ENCODE measurements at places on chromosomes 6 and 20. TPM values are rescaled to one million over a fixed set of nuclear protein-coding genes. Genes with fewer than 3 reads are reported as not detected.

- peaks cover 48% of the 10 kb centered on the region for H3K4me1 ChIP-seq
- H3K4me3 ChIP-seq: no peak overlapping the region
- no peak for DNase-seq
- no peaks in the 10 kb centered on the region for H3K27me3 ChIP-seq
- no peak overlapping the region for H3K27ac ChIP-seq
- H3K36me3 ChIP-seq: no peaks in the 10 kb centered on the region
These were observed 126.4 kb downstream of the LY86 start for GRCh38 chr6:6714953-6715352.

GRCh38 chr6:26157251-26158075 lies 70.2 kb downstream of the HFE start:
- no peaks in the 10 kb centered on the region for H3K27me3 ChIP-seq
- H3K4me3 ChIP-seq: peak overlapping the region; percentile 72
- H3K4me1 ChIP-seq: peaks cover 7% of the 10 kb centered on the region
- H3K36me3 ChIP-seq: no peaks in the 10 kb centered on the region

DNA sequence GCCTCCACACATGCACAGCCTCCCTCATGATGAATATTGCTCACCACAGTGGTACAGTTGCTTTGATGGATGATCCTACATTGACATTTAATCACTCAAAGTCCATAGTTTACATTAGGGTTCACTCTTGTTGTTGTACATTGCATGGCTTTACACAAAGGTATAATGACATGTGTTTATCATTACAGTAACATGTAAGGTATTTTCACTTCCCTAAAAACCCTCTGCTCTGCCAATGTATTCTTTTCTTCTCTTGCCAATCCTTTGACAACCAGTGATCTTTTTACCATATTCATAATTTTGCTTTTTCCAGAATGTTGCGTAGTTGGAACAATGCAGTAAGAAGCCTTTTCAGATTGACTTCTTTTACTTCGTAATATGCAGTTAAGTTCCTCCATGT lies 166.6 kb upstream of the KHDRBS2 start:
- H3K27me3 ChIP-seq: no peaks in the 10 kb centered on the region
- H3K27ac ChIP-seq: no peak overlapping the region
- no peak overlapping the region for H3K4me3 ChIP-seq
- DNase-seq: no peak
- no peaks in the 10 kb centered on the region for H3K4me1 ChIP-seq

- peak; percentile 67 for DNase-seq
- H3K27me3 ChIP-seq: no peaks in the 10 kb centered on the region
- H3K36me3 ChIP-seq: no peaks in the 10 kb centered on the region
- H3K4me3 ChIP-seq: no peak overlapping the region
- H3K4me1 ChIP-seq: no peaks in the 10 kb centered on the region
- H3K27ac ChIP-seq: no peak overlapping the region
These were observed 223.7 kb downstream of the GMDS start for GRCh38 chr6:2021713-2022125.

GRCh38 chr6:28081486-28081751 lies 1.1 kb downstream of the ZNF165 start:
- no peaks in the 10 kb centered on the region for H3K4me1 ChIP-seq
- no peaks in the 10 kb centered on the region for H3K27me3 ChIP-seq
- H3K27ac ChIP-seq: peak overlapping the region; percentile 73
- no peaks in the 10 kb centered on the region for H3K36me3 ChIP-seq

DNA sequence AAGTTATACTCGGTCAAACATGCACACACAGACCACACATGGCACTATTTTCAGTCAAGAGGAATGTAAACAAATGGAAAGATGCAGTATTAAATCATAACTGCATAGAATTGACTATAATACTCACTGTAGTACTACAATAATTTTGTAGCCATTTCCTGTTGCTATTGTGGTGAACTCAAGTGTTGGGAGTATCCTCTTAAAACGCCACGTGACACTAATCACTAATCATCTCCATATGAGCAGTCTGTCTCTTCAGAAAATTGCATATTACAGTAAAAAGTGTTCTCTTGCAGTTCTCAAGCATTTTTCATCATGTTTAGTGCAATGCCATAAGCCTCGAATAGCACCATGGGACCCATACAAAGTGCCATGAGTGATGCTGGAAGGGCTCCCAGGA lies 258.7 kb upstream of the ID4 start:
- no peak overlapping the region for H3K4me3 ChIP-seq
- H3K27me3 ChIP-seq: no peaks in the 10 kb centered on the region
- no peak for DNase-seq
- no peaks in the 10 kb centered on the region for H3K36me3 ChIP-seq

Gene MEI4
- total RNA-seq: 0.25 TPM

Gene SDCBP2
- total RNA-seq: 2.3 TPM

DNA sequence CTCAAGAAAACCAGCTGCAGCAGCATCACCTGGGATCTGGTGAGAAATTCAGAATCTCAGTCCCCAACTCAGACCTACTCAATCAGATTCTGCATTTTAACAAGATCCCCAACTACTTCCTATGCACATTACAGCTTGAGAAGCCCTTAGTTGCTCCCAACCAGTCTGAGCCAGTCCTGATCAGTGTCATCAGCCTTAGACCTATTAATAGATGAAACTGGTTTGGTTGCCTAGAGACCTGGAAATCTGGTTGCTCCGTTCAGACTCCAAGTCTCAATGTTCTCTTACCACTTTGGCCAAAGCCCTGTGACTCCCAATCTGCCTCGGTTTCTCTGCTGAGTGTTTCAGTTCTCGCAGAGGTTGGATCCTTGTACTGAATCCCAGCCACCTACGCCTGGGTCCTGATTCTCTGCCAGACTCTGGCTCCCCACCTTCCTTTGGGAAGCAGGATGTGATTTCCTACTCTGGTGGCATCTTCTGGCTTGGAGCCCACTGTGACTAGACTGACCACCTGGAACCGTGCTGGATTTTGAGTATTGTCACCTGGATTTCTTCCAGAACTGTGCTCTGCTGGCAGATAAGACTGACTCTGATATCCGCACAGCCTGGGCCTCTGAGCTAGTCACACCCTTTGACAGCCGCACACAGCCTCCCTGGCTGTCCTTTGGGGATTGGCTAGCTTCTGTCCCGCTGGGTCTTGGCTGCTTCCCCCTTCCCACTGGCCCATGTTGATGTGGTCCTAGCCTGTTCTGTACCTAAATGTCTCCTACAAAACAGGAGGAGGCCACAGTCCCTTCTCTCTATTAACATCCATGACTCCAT lies 20.3 kb upstream of the ATXN1 start:
- H3K4me3 ChIP-seq: no peak overlapping the region
- no peaks in the 10 kb centered on the region for H3K36me3 ChIP-seq
- no peaks in the 10 kb centered on the region for H3K4me1 ChIP-seq
- H3K27ac ChIP-seq: peak overlapping the region; percentile 79

DNA sequence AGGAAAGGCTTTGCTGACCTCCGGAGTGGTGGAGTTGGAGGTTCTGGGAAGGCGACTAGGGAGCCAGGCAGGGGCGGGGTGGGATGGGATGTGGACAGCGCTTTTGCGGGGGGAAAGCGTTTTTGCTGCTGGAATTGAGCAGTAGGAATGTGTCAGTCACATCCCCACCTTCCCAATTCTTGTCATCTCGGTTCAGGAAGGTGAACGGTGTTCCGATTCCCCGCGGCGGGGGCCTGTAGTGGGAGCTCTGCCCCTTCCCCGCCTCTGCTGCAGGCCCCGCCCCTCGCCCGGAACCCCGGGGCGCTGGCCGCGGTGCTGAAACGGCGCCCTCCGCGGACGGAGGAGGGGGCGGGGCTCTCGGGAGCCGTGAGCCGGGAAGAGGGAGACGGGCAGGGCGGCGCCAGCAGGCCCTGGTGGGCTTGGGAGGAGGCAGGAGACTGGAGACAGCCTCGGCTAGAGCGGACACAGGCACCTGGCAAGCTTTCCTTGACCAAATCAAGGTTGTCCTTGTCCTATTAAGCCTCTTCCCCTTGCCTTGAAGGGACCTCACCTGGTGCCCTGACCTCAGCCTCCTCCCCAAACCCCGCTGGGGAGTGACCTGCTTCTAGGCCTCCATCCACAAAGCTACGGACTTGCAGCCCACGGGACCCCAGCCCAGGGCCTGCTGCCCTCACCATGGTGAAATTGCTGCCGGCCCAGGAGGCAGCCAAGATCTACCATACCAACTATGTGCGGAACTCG lies at the start of gene LHFPL5:
TSS of gene LHFPL5 (plus strand) at position 357 of the 741 bp plus-strand sequence. CDS start at position 676, 319 bp downstream.
- H3K4me3 ChIP-seq: peak within 1 kb of the TSS; percentile 20
- DNase-seq: peak; percentile 22
- no peaks in the 10 kb centered on the region for H3K36me3 ChIP-seq
- no peak within 1 kb of the TSS for H3K27ac ChIP-seq
- H3K27me3 ChIP-seq: no peaks in the 10 kb centered on the region

GRCh38 chr6:29216528-29216927 lies 45.8 kb downstream of the OR2J2 start:
- no peak for DNase-seq
- no peak overlapping the region for H3K27ac ChIP-seq
- no peaks in the 10 kb centered on the region for H3K27me3 ChIP-seq
- no peaks in the 10 kb centered on the region for H3K36me3 ChIP-seq
- no peak overlapping the region for H3K4me3 ChIP-seq
- no peaks in the 10 kb centered on the region for H3K4me1 ChIP-seq

Gene CST7
- total RNA-seq: 1.8 TPM

Gene TMEM74B
- 1.8 TPM for total RNA-seq

DNA sequence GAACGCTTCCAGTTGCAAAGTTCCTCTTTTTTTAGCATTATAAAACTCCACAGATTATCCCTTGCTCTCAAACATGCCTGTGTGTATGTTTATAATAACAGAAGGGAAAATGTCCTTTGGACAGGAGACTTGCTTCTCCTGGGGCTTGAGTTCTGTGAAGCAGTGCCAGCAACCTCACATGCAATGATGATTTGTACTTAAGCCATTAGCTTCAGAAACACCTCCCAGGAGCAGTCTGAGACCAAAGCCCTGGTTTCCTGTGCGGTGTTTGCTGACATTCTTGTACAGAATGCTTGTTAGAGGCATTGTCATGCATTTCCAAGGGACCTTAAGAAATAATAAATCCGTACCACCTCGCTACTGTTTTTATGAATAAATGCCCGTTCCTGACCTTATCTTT lies 752.8 kb downstream of the CBLN4 start:
- peak overlapping the region; percentile 68 for H3K27ac ChIP-seq
- no peaks in the 10 kb centered on the region for H3K36me3 ChIP-seq
- H3K4me3 ChIP-seq: no peak overlapping the region
- peaks cover 24% of the 10 kb centered on the region for H3K4me1 ChIP-seq
- peak; percentile 25 for DNase-seq
- no peaks in the 10 kb centered on the region for H3K27me3 ChIP-seq

DNA sequence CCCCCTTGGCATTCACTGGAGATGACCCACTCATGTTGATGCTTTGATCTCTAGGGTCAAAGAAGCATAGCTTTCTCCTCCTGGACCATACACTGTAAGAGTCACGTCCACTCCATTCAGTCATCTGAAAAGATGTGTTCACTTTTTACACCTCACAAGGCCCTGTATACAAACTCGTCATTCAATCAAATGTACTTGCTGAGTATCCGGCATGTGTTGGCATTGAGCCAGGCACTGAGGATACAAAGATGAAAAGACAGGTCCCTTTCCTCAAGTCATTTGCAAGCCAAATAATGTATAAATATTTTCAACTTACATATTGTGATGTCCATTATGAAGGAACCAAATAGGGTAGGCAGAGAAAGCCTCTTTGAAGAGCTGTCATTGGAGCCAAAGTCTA lies 32.6 kb upstream of the CSNK2A1 start:
- H3K4me3 ChIP-seq: no peak overlapping the region
- peaks cover 31% of the 10 kb centered on the region for H3K4me1 ChIP-seq
- H3K27ac ChIP-seq: peak overlapping the region; percentile 83
- H3K27me3 ChIP-seq: no peaks in the 10 kb centered on the region

GRCh38 chr20:44018259-44018941 lies 103.7 kb downstream of the TOX2 start:
- peaks cover 11% of the 10 kb centered on the region for H3K27me3 ChIP-seq
- H3K4me3 ChIP-seq: no peak overlapping the region
- H3K36me3 ChIP-seq: no peaks in the 10 kb centered on the region
- peaks cover 12% of the 10 kb centered on the region for H3K4me1 ChIP-seq

DNA sequence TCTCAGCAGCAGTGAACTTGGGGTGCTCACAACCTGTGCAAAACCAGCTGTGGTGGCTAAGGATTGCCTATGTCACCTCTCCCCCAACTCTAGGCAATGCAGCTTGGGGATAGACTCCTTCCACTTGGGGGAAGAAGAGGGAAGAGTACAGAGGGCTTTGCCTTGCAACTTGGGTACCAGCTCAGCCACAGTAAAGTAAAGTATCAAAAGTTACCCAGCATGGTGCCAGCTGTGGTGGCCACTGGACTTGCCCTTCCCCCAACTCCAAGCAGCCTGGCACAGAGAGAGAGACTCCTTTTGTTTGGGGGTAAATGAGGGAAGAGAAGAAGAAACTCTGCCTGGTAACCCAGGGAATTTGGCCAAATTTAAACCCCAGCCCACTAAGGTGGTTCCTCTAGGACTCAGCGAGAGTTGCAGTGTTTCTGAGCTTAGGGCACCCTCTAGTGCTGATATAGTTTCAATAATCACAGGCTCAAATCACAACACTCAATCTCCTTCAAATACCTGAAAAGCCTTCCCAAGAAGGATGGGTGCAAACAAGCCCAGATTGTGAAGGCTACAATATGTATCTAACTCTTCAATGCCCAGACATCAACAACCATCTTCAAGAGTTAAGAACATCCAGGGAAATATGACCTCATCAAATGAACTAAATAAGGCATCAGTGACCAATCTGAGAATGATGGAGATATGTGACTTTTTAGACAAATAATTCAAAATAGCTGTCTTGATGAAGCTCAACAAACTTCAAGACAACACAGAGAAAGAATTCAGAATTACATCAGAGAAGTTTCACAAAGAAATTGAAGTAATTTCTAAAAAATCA lies 7.6 kb upstream of the DEFB129 start:
- no peaks in the 10 kb centered on the region for H3K27me3 ChIP-seq
- no peak for DNase-seq
- peaks cover 9% of the 10 kb centered on the region for H3K4me1 ChIP-seq
- H3K4me3 ChIP-seq: no peak overlapping the region
- no peaks in the 10 kb centered on the region for H3K36me3 ChIP-seq

DNA sequence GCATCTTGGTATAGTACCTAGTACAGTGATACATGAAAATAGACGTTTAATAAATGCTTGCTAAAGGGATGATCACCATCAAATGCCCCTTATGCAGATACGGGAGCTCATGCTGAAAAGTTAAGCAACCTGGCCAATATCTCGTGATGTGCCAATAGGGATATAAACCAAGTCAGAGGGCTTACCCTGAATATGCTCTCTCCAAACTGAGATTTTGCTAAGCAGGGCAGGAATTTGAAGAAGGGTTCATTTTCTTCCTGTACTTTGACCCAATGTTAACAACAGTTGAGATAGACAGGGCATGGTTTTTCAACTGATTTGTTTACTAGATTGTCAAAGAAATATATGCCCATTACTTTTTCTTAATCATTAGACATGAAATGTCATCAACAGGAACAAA lies 219.3 kb upstream of the PREP start:
- no peaks in the 10 kb centered on the region for H3K36me3 ChIP-seq
- no peak for DNase-seq
- no peak overlapping the region for H3K27ac ChIP-seq
- H3K27me3 ChIP-seq: no peaks in the 10 kb centered on the region

DNA sequence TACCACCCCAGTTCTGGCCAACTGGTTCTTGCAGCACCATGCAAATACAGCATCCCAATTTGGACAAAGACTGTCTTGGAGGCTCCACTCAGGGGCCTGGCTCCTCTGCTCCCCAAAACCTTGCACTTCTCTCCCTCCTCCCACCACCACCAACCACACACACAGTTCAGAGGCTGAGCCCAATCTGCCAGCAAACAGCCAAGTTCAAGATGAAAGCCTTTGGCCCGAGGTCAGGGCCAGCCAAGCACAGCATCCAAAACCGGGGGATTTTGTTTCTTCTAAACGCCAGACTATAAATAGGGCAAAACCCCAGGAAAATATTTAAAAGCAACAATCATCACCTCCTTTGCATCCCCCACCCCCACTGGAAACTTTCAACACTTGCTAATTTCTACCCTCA lies 5.7 kb downstream of the KCNK5 start:
- peaks cover 11% of the 10 kb centered on the region for H3K27me3 ChIP-seq
- H3K4me3 ChIP-seq: no peak overlapping the region
- no peak overlapping the region for H3K27ac ChIP-seq
- DNase-seq: peak; percentile 18
- H3K36me3 ChIP-seq: no peaks in the 10 kb centered on the region

Gene ZNF391
- 1.4 TPM for total RNA-seq

Measured in heart left ventricle (tissue), 16 donors.